GM23338 (cell line): ENCODE measurements at places on chromosomes 5 and 9.

DNA sequence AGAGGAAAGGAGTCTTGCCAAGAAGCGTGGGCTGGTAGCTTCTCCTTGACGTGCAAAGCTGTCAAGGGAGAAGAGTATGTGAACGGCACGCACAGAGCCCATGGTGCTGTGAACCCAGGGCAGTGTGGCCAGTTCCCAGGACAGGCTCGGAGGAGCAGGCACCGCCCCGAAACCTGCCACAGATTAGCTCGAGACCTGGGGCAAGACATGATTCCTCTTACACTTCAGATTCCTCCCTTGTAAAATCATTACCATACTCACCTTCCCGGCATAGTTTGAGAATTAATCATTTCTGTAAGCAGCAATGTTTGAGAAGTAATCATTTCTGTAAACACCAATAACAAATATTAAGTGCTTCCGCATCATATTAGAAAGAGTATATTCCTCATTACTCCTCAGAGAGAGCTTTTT is 19.9 kb downstream of the GOLM1 start:
- H3K36me3 ChIP-seq: no peaks in the 10 kb centered on the region; the same call in 1 of the 2 replicates
- no peaks in the 10 kb centered on the region for H3K27me3 ChIP-seq
- no peaks in the 10 kb centered on the region for H3K4me1 ChIP-seq
- no peak for DNase-seq
- H3K27ac ChIP-seq: no peak overlapping the region
- H3K4me3 ChIP-seq: no peak overlapping the region

DNA sequence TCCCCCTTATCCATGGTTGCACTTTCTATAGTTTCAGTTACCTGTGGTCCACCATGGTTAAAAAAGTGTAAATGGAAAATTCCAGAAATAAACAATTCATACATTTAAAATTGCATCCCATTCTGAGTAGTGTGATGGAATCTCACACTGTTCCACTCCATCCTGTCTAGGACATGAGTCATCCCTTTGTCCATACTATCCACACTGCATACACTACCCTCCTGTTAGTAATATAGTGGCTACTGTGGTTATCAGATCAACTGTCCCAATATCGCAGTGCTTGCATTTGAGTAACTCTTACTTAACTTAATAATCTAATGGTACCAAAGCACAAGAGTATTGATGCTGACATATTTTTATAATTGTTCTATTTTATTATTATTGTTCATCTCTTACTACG is 100.7 kb downstream of the RAB3C start:
- no peak for DNase-seq
- H3K27me3 ChIP-seq: no peaks in the 10 kb centered on the region
- H3K4me3 ChIP-seq: no peak overlapping the region
- H3K27ac ChIP-seq: no peak overlapping the region

DNA sequence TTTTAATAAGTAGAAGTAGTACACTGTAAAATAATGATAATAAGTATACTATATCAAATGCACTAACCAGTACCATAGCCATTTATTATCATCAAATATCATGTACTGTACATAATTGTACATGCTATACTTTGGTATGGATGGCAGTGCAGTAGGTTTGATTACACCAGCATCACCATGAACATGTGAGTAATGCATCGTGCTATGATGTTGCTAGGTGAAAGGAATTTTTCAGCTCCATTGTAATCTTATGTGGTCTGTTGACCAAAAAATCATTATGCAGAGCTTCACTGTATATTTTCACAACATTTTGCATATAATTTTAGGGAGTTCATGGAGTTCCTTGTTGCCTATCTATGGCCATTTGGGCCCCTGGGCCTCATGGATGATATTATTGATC is 72.2 kb upstream of the HMHB1 start:
- no peak for DNase-seq
- no peaks in the 10 kb centered on the region for H3K27me3 ChIP-seq
- H3K36me3 ChIP-seq: no peaks in the 10 kb centered on the region
- H3K27ac ChIP-seq: no peak overlapping the region
- H3K4me3 ChIP-seq: no peak overlapping the region

- no peak overlapping the region for H3K4me3 ChIP-seq
- no peak overlapping the region for H3K27ac ChIP-seq
- H3K27me3 ChIP-seq: peaks cover 10% of the 10 kb centered on the region; the same call in 1 of the 2 replicates
- H3K4me1 ChIP-seq: peaks cover 31% of the 10 kb centered on the region
These were observed 19.0 kb downstream of the TMEM8B start for GRCh38 chr9:35847792-35848572.

GRCh38 chr9:90659650-90660364 is 17.2 kb upstream of the DIRAS2 start:
- H3K4me3 ChIP-seq: no peak overlapping the region
- H3K27ac ChIP-seq: no peak overlapping the region
- H3K27me3 ChIP-seq: no peaks in the 10 kb centered on the region
- no peaks in the 10 kb centered on the region for H3K4me1 ChIP-seq
- DNase-seq: no peak

GRCh38 chr5:41869151-41869723 is 988 bp downstream of the OXCT1 start:
- H3K27me3 ChIP-seq: peaks cover 36% of the 10 kb centered on the region
- H3K4me1 ChIP-seq: peaks cover 10% of the 10 kb centered on the region; the same call in 1 of the 2 replicates
- H3K4me3 ChIP-seq: peak overlapping the region; percentile 90
- H3K36me3 ChIP-seq: no peaks in the 10 kb centered on the region
- peak; percentile 45 for DNase-seq

GRCh38 chr9:3035579-3036332 is 191.9 kb upstream of the PUM3 start:
- H3K27me3 ChIP-seq: no peaks in the 10 kb centered on the region
- DNase-seq: no peak
- H3K4me3 ChIP-seq: no peak overlapping the region
- no peaks in the 10 kb centered on the region for H3K36me3 ChIP-seq
- no peaks in the 10 kb centered on the region for H3K4me1 ChIP-seq
- no peak overlapping the region for H3K27ac ChIP-seq

DNA sequence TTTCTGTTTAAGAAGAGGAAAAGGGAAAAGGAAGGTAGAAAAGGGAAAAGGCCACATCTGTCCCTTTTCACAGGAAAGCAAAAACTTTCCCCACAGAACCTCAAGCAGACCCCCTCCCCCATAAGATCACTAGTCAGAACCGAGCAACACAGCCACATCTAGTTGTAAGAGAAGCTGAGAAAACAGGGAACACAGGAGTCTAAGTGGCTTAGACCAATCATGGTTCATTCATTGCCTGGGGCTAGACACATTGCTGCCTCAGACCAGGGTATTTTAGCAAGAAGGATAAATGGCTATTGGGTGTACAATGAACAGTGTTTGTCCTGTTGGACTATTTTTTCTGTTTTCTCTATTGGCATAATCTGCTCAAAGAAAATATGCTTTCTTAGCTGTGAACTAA is 98.0 kb downstream of the ARL15 start:
- no peaks in the 10 kb centered on the region for H3K27me3 ChIP-seq
- peaks cover 71% of the 10 kb centered on the region for H3K4me1 ChIP-seq
- H3K4me3 ChIP-seq: no peak overlapping the region
- no peak overlapping the region for H3K27ac ChIP-seq

- peaks cover 57% of the 10 kb centered on the region for H3K27me3 ChIP-seq
- H3K27ac ChIP-seq: no peak overlapping the region
These were observed 1.0 kb downstream of the GGTA1 start for GRCh38 chr9:121498487-121499176.

DNA sequence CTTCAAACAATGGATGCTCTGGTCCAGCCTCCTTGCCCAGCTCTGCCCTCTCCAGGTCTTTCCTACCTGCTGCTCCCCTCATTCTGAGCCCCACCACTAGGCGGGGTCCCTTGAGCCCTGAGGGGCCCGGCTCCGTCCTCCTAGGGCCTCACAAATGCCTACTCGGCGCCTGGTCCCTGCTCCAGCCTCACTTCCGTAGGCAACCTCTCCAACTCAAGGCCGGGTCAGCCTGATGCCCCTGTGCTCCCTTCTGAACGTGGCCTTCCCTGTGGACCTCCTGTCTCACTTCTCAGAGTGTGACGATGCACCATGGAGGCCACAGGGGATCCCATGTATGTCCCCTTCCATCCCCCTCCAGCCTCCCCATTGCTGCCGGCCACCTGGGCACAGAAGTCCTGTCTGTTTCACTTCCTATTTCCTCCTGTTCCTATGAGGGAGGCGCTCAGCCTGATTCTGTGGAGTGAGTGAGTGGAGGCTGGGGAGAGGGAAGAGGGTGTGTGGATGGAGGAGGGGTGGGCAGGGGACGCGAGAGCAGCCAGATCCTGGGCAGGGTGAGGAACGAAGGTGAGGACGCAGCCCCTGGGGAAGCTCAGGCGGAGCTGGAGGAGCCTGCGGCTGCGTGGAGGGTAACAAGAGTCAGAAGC is 127.2 kb upstream of the FAM120A start:
- no peaks in the 10 kb centered on the region for H3K27me3 ChIP-seq
- H3K4me3 ChIP-seq: no peak overlapping the region
- no peak overlapping the region for H3K27ac ChIP-seq

DNA sequence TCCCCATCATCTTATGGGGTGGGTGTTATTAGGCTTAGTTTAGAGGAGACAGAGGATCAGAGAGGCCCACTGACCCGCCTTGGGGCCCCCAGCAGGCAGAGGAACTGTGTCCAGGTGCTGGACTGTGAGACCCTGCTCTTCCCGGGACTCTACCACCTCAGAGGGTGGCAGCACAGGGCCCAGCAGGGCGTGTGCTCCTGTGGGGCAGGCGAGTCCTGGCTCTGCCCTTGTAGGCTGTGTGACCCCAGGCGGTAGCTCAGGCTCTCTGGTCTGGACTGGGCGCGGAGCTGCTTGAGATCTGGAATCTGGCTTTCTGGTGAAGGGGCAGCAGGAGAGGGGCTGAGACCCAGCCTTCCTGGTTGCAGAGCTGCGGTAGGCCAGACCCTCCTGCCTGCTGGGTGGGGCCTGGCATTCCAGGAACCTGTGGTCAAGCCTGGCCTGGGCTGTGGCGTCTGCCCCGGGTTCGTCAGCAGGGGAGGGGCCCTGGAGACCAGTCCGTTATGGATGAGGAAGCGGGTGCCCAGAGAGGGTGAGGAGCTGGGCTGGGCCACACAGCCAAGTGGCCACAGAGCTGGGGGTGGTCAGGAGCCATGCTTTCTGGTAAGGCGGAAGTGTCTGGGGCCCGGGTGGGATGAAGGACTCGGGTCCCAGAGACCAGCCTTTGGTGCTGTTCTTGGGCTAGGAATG is 46.5 kb downstream of the RXRA start:
- H3K4me3 ChIP-seq: no peak overlapping the region
- DNase-seq: no peak
- H3K27ac ChIP-seq: no peak overlapping the region
- no peaks in the 10 kb centered on the region for H3K4me1 ChIP-seq
- H3K27me3 ChIP-seq: no peaks in the 10 kb centered on the region

DNA sequence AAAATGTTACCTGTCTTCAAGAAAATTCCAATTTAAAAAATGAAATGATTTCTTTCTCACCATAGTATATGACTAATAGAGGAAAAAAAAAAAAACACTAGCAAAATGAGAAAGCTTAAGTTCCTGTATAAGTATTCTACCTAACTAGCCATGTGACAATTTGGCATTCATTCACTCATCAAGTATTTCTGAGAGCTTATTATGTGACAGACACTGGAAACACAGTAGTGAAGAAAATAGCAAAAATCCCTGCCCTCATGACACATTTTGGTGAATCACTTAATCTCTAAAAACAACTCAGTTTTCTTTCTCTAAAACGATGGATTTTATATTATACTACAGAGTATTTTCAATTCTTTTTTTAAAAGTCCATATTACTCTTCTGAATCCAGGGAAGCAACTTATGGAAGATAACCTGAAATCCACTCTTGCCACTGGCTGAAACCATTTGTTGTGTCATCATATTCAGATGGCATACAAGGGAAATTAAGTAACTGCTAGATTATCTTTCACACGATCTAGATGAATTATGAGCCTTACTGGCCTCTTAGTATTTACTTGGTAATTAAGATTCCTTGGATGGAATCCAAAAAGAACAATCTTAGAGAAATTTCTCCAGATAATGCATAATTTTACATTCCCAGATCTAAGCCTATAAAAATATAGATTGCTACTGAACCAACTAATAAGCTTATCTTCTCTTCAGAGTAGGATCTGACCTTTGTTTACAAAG is 5.5 kb downstream of the PTBP3 start:
- H3K4me3 ChIP-seq: no peak overlapping the region
- peaks cover 44% of the 10 kb centered on the region for H3K4me1 ChIP-seq
- no peaks in the 10 kb centered on the region for H3K27me3 ChIP-seq
- DNase-seq: no peak
- no peaks in the 10 kb centered on the region for H3K36me3 ChIP-seq
- no peak overlapping the region for H3K27ac ChIP-seq

- no peak overlapping the region for H3K4me3 ChIP-seq
- H3K36me3 ChIP-seq: no peaks in the 10 kb centered on the region
- H3K27ac ChIP-seq: no peak overlapping the region
- DNase-seq: no peak
- no peaks in the 10 kb centered on the region for H3K4me1 ChIP-seq
These were observed 78.1 kb upstream of the PITX1 start for GRCh38 chr5:135112008-135112725.

GRCh38 chr9:655875-656274 is 185.6 kb upstream of the DMRT1 start:
- H3K4me3 ChIP-seq: no peak overlapping the region
- no peaks in the 10 kb centered on the region for H3K36me3 ChIP-seq
- no peak overlapping the region for H3K27ac ChIP-seq
- H3K4me1 ChIP-seq: peaks cover 30% of the 10 kb centered on the region
- no peak for DNase-seq
